NCI-H1092 (cell line): ENCODE measurements at places on chromosomes 7 and 10.

DNA sequence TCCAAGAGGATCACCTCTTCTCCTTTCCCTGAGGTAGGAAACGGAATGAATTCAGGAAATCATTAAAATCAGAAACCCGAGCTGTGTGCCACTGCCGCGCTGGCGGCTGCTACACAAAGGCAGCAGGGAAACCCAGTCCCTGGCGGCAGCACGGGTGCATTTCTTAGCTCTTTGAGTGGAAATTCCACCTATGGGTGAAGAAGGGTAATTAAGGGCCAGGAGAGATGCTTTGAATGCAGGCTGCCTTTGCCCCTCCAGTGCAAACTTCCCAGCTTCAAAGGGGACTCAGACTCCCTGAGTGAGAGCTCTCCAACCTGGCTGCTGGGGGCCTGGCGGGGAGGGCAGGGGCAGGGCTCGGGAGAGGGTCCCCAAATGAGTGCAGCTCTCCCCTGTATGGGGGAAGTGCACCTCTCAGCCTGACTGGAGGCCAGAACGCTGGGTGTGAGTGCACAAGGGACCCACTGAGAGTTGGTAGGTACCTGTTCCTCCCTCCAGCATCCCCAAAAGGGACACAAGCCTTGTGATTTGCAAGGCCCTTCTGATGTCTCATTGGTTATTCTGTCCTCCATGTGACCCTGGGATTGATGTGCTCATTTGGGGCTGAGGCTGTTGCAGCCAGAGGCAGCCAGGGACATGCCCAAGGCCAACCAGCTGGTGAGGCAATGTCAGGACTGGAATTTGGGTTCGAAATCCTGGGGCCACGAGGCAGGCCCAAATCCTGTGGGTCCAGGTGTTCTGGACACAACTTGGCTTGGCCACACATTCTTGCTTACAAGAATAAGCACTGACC is 16.3 kb upstream of the ZMIZ1 start:
- peak; percentile 34 for DNase-seq

- no peak for DNase-seq
Measured at GRCh38 chr7:35555934-35556333, 139.0 kb downstream of the HERPUD2 start.

- DNase-seq, result no peak
Measured at GRCh38 chr10:129766611-129767550, 197.2 kb downstream of the EBF3 start.

GRCh38 chr7:77985974-77986339 is 187.4 kb downstream of the PHTF2 start:
- DNase-seq, result no peak

- no peak for DNase-seq
Measured at GRCh38 chr7:50533866-50534265, 31.3 kb downstream of the DDC start.

DNA sequence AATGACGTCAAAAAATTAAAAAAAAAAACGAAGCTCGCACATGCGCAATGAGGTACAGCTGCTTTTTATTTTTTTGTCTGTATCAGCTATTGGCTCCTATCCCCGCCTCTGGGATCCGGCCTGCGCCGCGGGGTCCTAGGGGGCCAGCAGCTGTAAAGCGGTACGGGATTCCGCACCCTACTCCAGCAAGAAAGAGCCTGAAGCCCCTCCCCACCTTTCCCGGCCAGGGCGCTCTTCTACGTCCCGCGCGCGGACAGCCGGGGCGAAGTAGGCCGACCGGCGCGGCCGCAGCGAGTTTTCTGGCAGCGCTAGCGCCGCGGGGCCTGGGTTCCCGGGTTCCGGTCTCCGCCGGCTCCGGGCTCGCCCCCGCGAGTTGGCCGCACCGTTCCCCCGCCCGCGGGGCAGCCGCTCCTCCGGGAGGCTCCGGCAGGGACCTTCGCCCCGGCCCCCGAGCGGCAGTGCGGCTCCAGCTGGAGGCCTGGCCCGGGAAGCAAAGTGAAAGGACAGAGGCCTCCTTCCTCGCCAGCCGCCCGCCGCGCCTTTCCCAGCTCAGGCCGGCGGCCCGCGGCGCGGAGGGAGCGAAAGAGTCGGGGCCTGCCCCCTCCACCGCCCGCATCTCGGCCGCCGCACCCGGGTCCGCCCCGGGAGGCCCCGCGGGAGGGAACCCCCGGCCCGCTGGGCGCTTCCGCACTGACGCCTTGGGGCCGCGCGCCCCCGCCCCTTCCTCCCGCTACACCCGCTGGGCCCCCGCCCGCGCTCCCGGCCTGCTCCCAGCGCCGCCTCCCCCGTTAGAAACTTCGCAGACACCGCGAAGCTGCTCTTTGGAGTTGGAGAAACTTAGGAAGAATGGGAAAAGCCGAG is 4.7 kb upstream of the SPAG6 start:
- DNase-seq, result peak; percentile 55

GRCh38 chr10:70834021-70834420 is 18.3 kb downstream of the SGPL1 start:
- no peak for DNase-seq
